ENCODE measurements at places on chromosomes 4 and X.

DNA sequence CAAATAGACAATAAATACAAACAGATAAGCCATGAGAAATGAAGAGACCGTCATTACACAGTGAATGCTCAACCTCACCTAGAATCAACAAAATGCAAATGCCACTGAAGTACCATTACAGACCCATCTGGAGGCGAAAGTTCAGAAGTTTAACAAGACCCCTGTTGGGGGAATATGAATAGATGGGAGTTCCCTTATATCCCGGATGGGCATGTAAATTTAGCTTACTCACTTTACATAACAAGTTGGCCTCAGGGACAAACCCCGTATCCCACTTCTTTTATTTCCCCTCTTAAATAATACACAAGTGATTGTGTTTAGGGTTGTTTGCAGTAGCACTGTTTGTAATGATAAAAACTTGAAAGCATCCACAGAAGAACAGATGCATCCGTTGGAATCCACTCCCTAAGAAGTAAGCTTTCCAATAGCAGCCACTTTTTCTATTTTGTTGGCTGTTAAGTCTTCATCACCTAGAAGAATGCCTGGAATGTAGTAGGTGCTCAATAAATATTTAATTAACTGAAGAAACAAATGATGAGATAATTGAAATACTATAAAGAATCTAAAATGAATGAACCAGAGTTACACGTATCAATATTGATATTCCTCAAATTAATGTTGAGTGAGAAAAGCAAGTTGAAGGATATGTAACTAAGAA, 1076.3 kb upstream of the TENM3 start:
- no peak for DNase-seq

- DNase-seq, result no peak
These were observed 1.5 kb downstream of the BMP3 start for GRCh38 chr4:81031796-81032551.

GRCh38 chrX:107565931-107566603, 62.2 kb upstream of the PRPS1 start:
- no peak for DNase-seq

- no peak for DNase-seq
These were observed 3.9 kb downstream of the FAM149A start for GRCh38 chr4:186108391-186108790.

GRCh38 chr4:173883821-173884220, 353.8 kb upstream of the HAND2 start:
- no peak for DNase-seq

DNA sequence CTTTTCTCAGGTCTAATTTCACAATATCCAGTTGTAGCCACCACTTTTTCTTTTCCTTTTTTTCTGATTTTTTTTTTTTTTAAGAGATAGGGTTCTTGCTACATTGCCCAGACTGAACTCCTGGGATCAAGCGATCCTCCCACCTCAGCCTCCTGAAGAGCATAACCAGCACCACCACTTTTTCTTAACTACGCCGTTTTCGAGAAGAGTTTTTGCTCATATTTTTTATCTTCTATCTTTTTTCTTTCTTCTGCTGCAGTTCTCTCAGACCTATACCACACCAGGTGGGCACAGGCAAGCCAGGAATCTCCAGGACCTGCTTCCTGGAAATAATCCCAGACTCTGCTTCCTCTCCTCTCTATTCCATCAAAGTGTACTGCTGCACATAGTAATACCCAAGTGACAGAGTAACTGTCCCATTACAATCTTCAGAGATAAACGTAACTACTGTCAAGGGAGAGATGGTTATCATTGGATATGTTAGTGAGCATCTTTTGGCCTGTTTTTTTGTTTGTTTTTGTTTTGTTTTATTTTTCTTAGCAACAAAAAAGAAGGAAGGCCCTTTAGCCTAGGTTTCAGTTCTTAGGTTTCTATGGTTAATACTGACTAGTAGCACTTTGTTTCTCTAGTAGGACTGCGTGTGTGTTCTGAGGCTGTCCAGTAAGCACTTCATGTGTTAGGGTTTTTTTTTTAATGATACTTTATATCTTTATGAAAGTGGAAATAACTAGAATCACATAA, 59.2 kb upstream of the TXK start:
- DNase-seq, result no peak

DNA sequence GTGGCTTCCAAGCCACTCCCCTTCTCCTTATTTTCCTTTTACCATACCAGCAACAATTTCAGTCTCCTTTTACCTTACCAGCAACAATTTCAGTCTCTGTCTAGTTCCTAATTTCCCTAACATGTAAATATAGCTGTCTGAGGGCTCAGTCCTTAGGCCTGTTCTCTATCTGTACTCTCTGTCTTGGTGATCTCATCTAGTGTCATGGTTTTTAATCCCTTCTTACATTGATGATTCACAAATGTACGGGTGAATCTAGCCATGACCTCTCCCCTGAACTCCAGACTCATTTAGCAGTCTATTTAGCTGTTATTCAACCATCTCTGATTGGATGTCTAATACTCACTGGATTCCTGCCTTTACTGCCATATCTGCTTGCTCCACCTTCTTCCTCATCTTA, 7.2 kb downstream of the IL15 start:
- DNase-seq, result peak; percentile 74

DNA sequence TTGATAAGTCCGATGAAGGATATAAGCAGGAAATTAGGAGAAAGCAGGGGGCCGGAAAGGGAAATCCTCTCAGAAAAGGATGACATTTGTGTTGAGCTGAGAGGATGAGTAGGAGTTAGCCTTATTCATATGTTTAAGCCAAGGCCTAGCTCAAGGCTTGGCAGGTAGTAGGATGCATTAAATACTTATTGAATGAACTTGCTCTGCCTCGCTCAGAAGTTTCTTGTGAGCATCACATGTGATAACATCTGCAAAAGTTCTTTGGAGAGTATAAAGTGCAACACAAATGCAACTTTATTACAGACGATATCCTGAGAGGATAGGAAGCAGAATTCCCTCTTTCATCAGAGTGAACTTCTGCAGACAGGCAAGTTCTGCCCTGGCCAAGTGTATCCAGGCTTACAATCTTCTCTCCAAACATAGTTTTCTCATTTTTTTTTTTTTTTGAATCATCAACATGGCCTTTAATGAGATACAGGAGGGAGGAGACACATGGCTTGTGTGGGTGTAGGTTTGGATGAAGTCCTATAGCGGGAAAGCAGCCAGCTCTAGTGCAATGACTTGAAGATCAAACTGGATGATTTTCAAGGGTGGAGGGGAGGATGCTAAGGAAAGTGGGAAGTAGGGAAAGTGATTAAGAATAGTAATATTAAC, 48.1 kb downstream of the LUZP4 start:
- DNase-seq, result no peak

DNA sequence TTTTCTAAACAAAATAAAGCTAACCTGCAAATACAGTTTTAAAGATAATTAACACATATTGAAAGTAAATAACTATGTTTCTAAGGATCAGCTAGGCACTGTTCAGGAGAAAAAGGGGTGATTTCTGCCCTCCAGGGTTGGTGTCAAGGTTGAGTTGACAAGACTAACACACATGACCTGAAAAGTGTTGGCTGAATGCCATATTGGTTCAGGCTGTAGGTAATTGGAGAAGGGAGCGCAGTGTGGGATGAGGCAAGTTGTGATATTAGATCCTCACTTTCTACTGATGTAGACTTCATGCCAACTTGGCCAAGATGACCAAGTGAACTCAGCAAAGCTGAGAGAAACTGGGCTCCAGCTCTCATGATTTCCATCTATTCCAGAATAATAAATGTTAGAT, 42.2 kb downstream of the PPM1K start:
- no peak for DNase-seq

DNA sequence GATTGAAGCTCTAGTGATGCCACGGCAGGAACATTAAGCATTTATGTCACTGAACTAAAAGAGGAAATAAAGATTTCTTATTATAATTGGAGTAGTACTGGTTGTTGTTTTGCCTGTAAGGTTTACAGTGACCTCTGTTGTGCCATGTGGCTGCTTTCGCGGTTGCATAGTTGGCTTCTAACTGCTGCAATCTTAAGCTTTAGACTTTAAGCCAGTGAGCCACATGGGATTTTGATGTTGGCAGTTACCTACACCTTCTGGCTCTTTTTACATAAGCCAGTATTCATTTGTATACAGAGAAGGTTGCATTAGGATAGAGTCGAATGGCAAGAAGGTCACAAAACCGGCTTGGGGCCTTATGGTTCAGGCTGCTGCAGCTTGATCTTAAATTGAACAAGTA, 1311.6 kb downstream of the RAPGEF2 start:
- DNase-seq, result no peak

GRCh38 chr4:3670521-3671519, 95.4 kb upstream of the ADRA2C start:
- DNase-seq, result no peak

GRCh38 chr4:10063544-10064300, 42.4 kb upstream of the SLC2A9 start:
- no peak for DNase-seq

DNA sequence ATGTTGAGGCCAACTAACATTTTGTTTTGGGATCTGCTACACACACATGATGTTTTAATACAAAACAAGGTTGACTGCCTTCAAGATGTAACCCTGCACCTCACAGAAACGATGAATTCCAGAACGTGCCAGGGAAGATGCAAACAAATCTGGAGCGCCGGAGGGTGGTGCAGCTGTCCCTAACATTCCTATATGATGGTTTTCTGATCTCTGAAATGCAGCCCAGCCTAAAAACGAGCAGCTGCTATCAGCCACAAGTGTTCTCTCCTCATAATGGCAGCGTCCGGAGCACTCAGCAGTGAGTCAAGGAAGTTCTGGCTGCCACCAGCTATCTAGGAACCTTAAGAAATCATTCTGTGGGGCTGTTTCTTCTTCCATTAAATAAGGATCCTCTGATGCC, 333.4 kb downstream of the NR3C2 start:
- no peak for DNase-seq

DNA sequence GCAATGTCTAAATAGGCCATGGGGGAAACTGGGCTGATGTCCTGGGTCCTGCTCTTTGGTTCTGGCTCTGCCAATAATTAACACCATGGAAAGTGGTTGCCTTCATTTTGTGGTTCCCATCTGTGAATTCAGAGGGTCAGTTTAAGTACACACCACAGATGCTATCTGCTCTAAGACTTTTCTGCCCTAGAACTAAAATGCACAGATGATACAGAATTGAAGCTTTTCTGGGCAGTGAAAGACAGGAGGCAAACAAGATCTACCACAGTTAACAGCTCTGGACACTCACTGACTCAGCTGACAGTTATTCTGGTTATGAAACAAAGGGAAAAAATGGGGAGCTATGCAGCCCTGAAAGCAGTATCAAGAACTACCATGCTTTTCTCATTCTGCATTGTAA, 37.3 kb downstream of the APBB2 start:
- DNase-seq, result peak; percentile 52

- DNase-seq, result no peak
These were observed 243.9 kb upstream of the FAT4 start for GRCh38 chr4:125070861-125071260.

DNA sequence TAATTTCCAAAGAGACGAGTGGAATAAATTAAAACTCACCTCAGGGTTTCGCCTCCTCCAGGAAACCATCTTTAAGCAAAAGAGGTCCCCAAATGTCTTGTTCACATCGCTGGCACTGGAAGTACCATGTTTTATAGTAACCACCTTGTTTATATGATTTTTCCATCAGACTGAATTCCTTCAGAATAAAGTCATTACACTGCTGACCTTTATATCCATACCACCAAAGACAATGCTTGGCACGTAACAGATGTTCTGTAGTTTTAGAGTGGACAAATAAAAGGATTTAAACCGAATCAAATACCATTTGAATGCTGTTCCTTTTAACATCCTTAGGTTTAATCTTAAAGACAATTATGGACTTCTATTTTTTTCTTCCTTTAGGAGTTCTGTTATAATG, 4.7 kb downstream of the NUDT6 start:
- no peak for DNase-seq

DNA sequence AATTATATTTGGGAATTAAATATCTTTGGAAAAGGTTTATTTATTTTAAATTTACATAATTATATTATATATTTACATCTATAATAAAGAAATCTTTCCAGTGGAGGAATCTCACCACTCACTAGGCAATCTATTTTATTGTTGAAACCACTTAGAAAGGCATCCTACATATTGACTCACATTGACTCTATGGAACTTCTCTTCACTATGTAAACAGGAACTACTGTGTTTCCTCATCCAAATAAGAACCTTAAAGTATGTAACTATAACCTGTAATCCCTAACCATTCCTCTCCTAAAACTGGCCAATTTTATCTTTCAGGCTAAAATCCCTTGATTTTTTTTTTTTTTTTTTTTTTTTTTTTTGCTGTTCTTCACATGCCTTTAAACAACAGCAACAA, 268.7 kb downstream of the MAPK10 start:
- no peak for DNase-seq

- DNase-seq, result no peak
These were observed 61.5 kb downstream of the PDK3 start for GRCh38 chrX:24526616-24527015.

GRCh38 chrX:123442764-123443163, 258.7 kb downstream of the GRIA3 start:
- DNase-seq, result no peak

DNA sequence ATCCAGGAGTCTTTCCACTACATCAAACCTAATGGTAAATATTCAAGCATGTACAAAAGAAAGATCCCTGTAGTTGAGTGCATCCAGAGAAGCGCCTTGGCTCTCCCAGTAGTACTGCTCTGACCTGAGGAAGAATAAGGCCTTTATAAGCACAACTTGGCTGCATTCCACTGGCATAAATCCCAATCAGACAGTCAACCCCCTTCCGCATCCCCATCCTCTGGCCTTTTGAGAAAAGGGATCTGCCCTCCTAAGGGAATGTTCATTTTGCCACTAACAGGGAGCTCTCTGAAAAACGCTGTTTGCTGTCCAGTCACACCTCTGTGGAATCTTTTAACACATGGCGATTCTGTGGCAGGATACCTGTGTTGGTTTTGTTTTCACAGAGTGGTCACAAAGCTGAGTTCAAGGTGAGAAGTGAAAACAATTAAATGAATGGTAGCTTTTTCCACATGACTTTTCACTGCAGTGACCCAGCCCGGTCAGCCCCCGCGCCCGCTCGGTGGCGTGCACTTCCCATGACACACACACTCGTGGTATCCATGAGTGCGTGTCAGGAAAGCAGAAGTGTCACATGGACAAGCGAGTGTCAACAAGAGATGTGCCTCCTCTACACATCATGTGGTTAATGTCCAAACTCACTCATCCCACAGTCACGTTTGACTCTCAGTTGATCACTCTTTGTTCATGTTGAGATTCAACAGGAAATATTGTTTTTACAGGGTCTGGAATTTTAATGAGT, 112.2 kb upstream of the ENPP6 start:
- DNase-seq, result no peak

- DNase-seq, result no peak
These were observed 214.3 kb downstream of the RASL11B start for GRCh38 chr4:53076374-53076958.

GRCh38 chr4:859496-859895, 33.6 kb upstream of the CPLX1 start:
- DNase-seq, result no peak

GRCh38 chrX:9745417-9746115, 20.1 kb downstream of the GPR143 start:
- DNase-seq, result no peak

DNA sequence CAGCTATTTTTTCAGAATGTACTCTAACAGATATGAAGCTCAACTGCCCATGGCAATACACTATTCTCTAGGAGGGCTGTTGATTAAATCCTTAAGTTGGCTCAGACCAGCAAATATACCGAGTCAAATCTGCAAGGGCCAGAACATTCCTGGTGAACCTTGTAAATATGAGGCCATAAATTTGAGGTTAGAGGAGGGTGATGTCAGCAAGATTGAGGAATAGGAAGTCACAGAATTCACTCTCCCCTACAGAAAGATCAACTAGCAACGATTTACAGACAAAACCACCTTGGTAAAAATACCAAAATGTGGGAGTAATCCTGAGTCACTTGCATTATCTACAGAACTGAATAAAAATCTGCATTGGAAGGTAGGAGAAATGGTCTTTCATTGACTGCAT, 399.3 kb downstream of the GPM6A start:
- DNase-seq, result peak; percentile 58
